ENCODE measurements at places on chromosomes 3 and 15. TPM values are rescaled to one million over a fixed set of nuclear protein-coding genes. Genes with fewer than 3 reads are reported as not detected.

Gene CDCP1
- total RNA-seq, result not detected

Gene CCDC54
- total RNA-seq, result not detected

Gene RARB
- not detected for total RNA-seq

Gene ATP13A5
- not detected for total RNA-seq

Gene ZKSCAN7
- total RNA-seq, result not detected

Gene NOX5
- not detected for total RNA-seq

- no peak for DNase-seq
Measured at GRCh38 chr3:4722103-4722502, 229.0 kb downstream of the ITPR1 start.

- no peak for DNase-seq
Measured at GRCh38 chr3:53809267-53809666, 37.0 kb downstream of the CHDH start.

- no peak for DNase-seq
Measured at GRCh38 chr3:59876533-59877062, 826.8 kb upstream of the CFAP20DC start.

- DNase-seq, result no peak
Measured at GRCh38 chr3:73029321-73029796, 32.1 kb upstream of the EBLN2 start.

- DNase-seq, result no peak
Measured at GRCh38 chr15:28082891-28083684, 16.0 kb downstream of the OCA2 start.

DNA sequence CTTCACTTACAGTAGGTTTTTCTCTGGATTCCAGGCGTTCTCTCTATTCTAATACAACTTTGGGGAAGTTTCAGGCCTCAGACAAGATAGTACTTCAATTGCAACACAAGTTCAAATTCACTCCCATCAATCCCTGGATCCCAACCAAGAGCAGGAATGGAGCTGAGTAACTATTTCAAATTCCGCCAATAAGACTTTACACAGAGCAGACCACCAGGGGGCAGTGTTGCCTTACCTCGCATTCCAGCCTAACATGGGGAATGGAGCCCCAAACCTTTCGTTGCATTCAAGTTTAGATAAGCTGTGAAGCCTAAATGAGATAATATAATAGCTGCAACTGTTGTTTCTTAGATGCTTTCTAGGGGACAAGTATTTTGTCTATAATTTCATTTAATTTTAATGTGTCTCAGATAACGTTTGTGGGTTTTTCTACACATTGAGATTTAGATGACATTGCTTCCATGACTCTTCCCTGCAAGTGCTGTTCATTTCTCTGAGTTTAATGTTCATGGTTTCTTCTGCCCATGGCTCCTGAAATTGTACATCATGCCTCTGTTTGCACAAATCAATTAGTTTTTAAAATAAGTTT, 186.7 kb downstream of the NSUN3 start:
- DNase-seq, result peak; percentile 63

DNA sequence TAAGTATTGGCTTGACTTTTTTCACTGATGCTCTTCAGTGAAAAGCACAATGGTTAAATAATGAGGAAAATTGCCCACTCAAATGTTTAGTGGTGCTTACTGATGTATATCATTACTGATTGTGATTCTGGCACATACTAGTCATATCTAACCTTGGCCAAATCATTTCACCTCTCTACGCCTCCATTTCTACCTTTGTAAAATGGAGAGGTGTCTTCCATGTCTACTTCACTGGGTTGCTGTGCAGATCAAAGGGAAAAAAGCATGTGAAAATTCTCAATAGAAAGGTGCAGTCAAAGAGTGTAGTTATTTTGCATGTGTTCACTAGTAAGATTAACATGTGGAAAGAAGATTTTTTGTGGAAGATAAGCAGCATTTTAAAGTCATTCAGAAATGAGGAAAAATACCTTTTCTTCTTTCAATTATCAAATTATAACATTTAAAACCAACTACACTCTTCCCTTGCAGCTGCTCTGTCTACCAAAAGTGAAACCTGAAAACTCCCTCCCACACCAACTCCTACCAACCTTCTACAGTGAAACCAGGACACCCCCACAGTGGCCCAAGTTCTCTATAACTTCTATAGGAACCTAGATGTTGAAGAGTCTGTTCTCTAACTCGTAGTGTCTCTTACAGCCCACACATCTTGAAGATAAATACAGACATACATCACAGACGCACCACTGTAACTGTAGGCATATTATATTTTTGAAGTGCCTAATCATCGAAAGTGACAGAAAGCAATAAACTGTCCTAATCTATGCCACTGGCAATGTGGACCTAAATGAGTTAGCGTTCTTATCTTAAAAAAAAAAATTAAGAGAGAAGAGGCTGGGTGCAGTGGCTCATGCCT, 1.4 kb downstream of the CD200R1 start:
- DNase-seq, result no peak

GRCh38 chr3:157136647-157137387, 23.1 kb downstream of the CCNL1 start:
- DNase-seq, result no peak
